ENCODE measurements at places on chromosomes 2 and 18. TPM values are rescaled to one million over a fixed set of nuclear protein-coding genes. Genes with fewer than 3 reads are reported as not detected.

GRCh38 chr2:84492571-84492970 is 23.7 kb upstream of the DNAH6 start:
- DNase-seq, result no peak

GRCh38 chr2:38887902-38888554 is 1.6 kb upstream of the ARHGEF33 start:
- DNase-seq, result no peak

- no peak for DNase-seq
These were observed 571.1 kb downstream of the TNS1 start for GRCh38 chr2:217431577-217432269.

DNA sequence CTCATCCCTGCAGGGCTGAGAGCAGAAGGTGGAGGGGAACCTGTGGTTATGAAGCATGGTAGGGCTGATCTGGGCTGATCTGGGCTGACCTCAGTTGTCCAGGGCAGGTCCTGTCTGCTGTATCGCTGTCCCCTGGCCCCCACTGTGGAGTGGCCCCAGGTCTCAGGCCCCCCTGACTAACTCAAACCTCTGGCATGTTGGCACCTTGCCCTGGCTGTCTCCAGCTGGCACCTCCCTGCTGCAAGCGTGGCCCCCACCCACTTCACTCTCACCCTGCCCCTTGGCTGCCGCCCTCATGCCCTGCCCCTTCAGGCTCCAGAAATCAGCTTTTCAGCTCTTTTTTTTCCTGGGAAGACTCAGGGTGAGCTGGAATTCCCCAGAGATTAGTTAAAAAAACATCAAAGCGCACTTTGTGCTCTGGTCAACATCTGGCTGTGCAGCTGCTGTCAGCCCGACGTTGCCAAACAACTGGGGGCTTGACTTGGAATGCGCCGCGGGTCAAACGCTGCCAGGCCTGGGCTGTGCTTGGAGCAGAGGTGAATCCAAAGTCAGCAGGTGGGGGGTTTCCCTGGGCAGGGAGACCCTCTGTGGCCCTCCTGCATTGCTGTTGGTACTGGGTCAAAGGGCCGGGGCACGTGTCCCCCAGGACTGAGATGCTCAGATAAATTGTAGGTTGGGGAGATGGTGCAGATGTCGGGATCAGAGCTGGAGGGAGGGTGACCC is 173.8 kb upstream of the HDAC4 start:
- no peak for DNase-seq

DNA sequence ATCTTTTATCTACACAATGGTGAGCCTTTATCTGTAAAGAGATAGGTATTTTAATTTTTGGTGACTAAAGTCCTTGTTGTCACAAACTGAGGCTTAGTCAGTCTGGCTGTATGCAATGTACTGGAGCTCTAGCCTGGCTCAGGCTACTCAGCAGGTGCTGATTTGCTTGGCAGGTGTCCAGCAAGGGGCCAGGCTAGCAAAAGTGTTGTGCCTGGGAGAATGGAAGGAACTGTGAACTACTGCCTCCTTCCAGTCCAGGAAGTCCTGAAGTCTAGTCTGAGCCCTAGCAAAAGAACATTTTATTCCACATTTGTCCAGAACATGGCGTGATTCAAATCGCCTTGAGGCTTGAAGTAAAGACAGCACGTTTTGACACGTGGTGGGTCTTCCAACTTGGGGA is 260.5 kb downstream of the CCDC85A start:
- no peak for DNase-seq

DNA sequence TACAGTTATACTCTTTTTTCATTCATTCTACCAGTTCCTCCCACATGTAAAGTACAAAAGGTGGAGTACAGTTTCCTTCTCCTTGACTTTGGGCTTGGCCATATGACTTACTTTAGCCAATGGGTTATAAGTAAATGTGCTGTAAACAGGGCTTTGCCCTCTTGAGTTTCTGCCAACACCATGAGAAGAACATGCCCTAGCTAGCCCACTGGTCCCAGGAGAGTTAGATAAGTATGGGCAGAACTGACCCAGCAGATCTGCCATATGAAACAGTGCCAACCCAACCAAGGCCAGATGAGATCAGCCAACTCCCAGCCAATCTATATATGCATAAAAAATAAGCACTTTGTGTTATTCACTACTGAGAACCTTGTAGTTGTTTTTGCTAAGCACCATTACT is 25.5 kb downstream of the ZC3H8 start:
- no peak for DNase-seq

- DNase-seq, result no peak
These were observed 22.1 kb downstream of the MFF start for GRCh38 chr2:227347117-227347516.

GRCh38 chr2:97766567-97766966 is 53.2 kb downstream of the ZAP70 start:
- DNase-seq, result no peak

DNA sequence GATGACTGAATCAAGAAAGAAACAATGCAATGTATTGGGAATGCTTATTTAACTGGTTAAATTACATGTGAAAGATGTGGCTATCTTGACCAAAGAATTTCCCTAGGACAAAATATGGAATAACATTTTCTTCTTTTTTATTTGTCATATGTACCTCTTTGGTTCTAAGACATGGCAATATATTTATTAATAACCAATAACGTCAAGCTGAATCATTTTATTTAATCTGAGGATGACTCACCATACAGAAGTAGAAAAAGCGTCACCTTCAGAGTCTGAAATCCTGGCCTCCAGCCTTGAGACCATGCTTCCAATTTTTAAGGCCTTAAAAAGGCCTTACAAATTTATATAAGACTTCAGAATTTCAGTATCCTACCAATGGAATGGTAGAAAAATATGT is 1464.9 kb downstream of the SUCLG1 start:
- DNase-seq, result no peak

DNA sequence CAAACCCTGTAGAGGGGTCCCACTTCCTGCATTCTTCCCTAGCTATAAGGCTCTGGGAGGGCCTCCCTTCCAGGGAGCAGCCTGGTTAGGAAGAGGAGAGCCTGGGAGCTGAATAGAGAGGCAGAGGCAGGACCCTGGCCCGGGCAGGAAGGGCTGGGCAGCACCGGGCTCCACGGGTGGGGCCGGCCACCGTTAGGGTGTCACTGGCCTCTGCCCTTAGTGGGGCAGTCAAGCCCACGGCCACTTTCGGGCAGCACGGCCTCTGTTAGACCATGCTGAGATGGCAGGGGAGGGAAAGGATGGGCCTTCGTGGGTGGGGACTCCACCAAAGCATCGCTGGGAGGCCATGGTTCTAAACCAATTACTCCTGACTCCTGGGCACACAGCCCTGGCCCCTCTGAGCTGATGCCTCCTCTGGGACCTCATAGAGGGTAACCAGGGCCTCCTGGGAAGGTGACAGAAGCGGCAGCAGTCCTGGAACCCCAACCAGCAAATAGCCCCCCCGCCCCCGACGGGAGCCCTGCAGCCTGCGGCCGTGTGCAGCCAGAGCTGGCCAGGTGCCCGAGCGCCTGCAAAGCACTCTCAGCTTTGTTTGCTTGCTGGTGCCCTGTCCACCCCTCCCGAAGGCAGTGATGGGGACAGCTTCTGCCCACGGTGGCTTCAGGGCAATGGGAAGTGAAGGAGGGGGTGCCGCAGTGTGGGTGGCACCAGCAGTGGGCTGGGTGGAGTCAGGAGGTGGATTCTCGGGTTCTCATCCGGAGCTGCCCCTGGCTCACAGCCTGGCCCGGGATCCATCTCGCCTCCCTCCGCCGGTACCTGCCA is 16.3 kb upstream of the HPCAL1 start:
- no peak for DNase-seq

DNA sequence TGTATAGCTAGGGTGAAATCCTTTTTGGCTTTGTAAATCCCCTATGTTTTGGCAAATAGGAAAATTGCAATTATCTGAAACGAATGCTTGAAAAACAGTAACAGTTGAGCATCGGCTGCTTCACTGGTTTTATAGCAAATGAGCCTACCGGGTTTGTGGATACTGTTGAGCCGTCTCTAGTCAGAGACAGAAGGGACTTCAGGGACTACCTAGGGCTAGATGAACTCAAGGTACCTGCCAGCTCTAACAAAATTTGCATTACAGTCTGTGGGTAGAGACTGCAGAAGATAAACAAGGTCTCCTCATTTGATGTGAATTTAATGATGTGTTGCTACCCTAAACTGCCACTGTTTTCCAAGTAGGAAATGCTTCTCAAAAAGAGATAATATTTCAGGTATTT is 101.1 kb downstream of the EML6 start:
- DNase-seq, result no peak

Gene SIX2
- total RNA-seq, result not detected

Gene PDCD1
- 6.9 TPM for total RNA-seq

Gene LYG1
- total RNA-seq, result 0.32 TPM

Gene DHRS9
- 2.0 TPM for total RNA-seq

Gene EPC2
- total RNA-seq, result 22.8 TPM

Gene CNDP2
- 101 TPM for total RNA-seq

Measured in activated naive CD4-positive, alpha-beta T cell treated with anti-CD3 and anti-CD28 coated beads for 36 hours (primary cell).